ENCODE measurements at places on chromosomes 2 and 18. TPM values are rescaled to one million over a fixed set of nuclear protein-coding genes. Genes with fewer than 3 reads are reported as not detected.

- DNase-seq: no peak
- H3K36me3 ChIP-seq: no peaks in the 10 kb centered on the region
- no peak overlapping the region for H3K4me3 ChIP-seq
Observed at GRCh38 chr2:133213651-133214050, 354.6 kb downstream of the NCKAP5 start.

- peaks cover 2% of the 10 kb centered on the region for H3K27me3 ChIP-seq
- H3K27ac ChIP-seq: no peak overlapping the region
- H3K4me1 ChIP-seq: no peaks in the 10 kb centered on the region
Observed at GRCh38 chr2:108161298-108161697, 78.5 kb upstream of the SULT1C3 start.

- no peak overlapping the region for H3K27ac ChIP-seq
- H3K4me3 ChIP-seq: no peak overlapping the region
- H3K4me1 ChIP-seq: no peaks in the 10 kb centered on the region
- DNase-seq: no peak
- no peaks in the 10 kb centered on the region for H3K27me3 ChIP-seq
Observed at GRCh38 chr2:82027921-82028615, 1723.5 kb upstream of the LRRTM1 start.

The CRYGD gene
- total RNA-seq: 0.69 TPM

- H3K4me1 ChIP-seq: no peaks in the 10 kb centered on the region
- no peaks in the 10 kb centered on the region for H3K27me3 ChIP-seq
- no peak for DNase-seq
- no peaks in the 10 kb centered on the region for H3K36me3 ChIP-seq
- no peak overlapping the region for H3K4me3 ChIP-seq
Observed at GRCh38 chr2:20410556-20411277, 36.2 kb upstream of the RHOB start.

The PTPRN gene
- not detected for total RNA-seq

DNA sequence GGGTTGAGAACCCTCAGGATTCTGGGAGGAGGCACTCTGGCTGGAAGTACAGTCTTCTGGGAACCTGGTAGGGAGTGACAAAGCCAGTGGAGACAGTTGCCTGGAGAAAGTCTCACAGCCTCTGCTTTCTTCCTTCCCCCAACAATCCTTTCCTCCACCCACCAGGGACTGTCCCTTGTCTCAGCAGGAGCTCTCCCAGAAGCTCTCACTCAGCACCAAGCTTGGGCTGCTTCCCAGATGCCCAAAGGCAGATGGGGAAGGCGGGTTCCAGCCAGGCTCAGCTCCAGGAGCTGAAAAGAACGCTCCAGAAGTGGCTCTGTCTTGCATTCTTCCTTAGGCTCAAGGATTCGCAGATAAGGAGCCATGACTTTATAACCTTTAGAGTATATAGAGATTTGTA is 7.6 kb upstream of the NAGK start:
- no peaks in the 10 kb centered on the region for H3K36me3 ChIP-seq
- H3K4me3 ChIP-seq: no peak overlapping the region
- DNase-seq: no peak
- H3K27me3 ChIP-seq: peaks cover 2% of the 10 kb centered on the region

The GPAT2 gene
- total RNA-seq: 2.0 TPM

DNA sequence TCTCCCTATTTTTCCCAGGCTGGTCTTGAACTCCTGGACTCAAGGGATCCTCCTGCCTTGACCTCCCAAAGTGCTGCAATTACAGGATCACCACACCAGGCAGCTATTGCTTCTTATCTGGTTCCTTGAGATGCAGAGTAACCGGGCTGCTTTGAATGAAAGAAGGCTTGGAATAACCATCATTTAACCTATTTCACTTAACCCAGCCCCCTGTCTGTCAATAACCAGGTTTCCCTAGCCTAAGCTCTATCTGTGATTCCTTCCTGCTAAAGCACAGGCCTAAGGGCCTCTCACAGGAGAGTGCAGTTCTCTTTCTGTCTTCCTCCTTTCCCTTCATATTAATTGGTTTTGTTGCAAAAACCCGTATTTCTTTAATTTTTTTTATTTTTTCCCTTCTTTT is 393.5 kb upstream of the RAB12 start:
- H3K27me3 ChIP-seq: no peaks in the 10 kb centered on the region
- no peaks in the 10 kb centered on the region for H3K36me3 ChIP-seq
- no peaks in the 10 kb centered on the region for H3K4me1 ChIP-seq
- no peak overlapping the region for H3K4me3 ChIP-seq
- H3K27ac ChIP-seq: no peak overlapping the region
- DNase-seq: no peak

GRCh38 chr2:75892490-75892889 is 181.8 kb upstream of the GCFC2 start:
- no peaks in the 10 kb centered on the region for H3K4me1 ChIP-seq
- H3K27me3 ChIP-seq: no peaks in the 10 kb centered on the region

- DNase-seq: no peak
- H3K4me1 ChIP-seq: no peaks in the 10 kb centered on the region
- no peaks in the 10 kb centered on the region for H3K27me3 ChIP-seq
- H3K27ac ChIP-seq: no peak overlapping the region
Observed at GRCh38 chr2:233449921-233450863, 95.9 kb downstream of the DGKD start.

The ALPG gene
- not detected for total RNA-seq

DNA sequence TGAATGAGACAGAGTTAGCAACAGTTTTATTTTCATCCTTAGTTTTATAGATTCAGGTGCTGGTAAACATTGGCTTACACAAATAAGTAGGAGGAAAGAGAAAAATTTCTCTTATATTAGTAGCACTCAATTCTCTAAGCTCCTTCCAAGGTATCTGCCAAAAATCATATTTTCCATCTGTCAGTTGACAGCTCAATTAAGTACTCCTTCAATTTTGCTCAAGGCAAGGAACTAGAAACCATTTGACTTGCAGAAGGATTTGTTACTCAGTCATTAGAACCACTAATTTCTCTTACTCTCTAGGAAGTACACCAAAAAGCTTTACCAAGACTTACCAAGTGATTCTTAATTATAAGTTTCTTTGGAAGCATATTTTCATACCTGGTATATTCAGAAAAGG is 101.4 kb upstream of the ATP8B1 start:
- no peak overlapping the region for H3K27ac ChIP-seq
- no peak for DNase-seq
- no peaks in the 10 kb centered on the region for H3K4me1 ChIP-seq
- no peaks in the 10 kb centered on the region for H3K36me3 ChIP-seq
- no peaks in the 10 kb centered on the region for H3K27me3 ChIP-seq

GRCh38 chr2:215851082-215851481 is 162.3 kb downstream of the MREG start:
- H3K4me1 ChIP-seq: no peaks in the 10 kb centered on the region
- no peak overlapping the region for H3K4me3 ChIP-seq
- H3K36me3 ChIP-seq: no peaks in the 10 kb centered on the region
- no peak overlapping the region for H3K27ac ChIP-seq
- DNase-seq: no peak

The CHRNG gene
- not detected for total RNA-seq

The C18orf63 gene
- total RNA-seq: not detected

GRCh38 chr2:105843476-105844374 is 99.0 kb downstream of the NCK2 start:
- H3K27ac ChIP-seq: no peak overlapping the region
- no peak for DNase-seq
- H3K4me3 ChIP-seq: no peak overlapping the region

- no peak overlapping the region for H3K27ac ChIP-seq
- H3K27me3 ChIP-seq: no peaks in the 10 kb centered on the region
- H3K36me3 ChIP-seq: no peaks in the 10 kb centered on the region
- no peaks in the 10 kb centered on the region for H3K4me1 ChIP-seq
- H3K4me3 ChIP-seq: no peak overlapping the region
Observed at GRCh38 chr18:39772155-39772919, 2182.7 kb upstream of the PIK3C3 start.

GRCh38 chr18:11520536-11520935 is 88.9 kb upstream of the SLC35G4 start:
- H3K4me1 ChIP-seq: no peaks in the 10 kb centered on the region
- H3K27me3 ChIP-seq: no peaks in the 10 kb centered on the region
- DNase-seq: no peak
- no peaks in the 10 kb centered on the region for H3K36me3 ChIP-seq
- H3K4me3 ChIP-seq: no peak overlapping the region
- no peak overlapping the region for H3K27ac ChIP-seq

GRCh38 chr2:8251291-8251690 is 430.6 kb upstream of the ID2 start:
- H3K36me3 ChIP-seq: no peaks in the 10 kb centered on the region
- H3K4me1 ChIP-seq: no peaks in the 10 kb centered on the region
- no peak overlapping the region for H3K4me3 ChIP-seq
- no peak for DNase-seq
- H3K27me3 ChIP-seq: no peaks in the 10 kb centered on the region
- H3K27ac ChIP-seq: no peak overlapping the region

DNA sequence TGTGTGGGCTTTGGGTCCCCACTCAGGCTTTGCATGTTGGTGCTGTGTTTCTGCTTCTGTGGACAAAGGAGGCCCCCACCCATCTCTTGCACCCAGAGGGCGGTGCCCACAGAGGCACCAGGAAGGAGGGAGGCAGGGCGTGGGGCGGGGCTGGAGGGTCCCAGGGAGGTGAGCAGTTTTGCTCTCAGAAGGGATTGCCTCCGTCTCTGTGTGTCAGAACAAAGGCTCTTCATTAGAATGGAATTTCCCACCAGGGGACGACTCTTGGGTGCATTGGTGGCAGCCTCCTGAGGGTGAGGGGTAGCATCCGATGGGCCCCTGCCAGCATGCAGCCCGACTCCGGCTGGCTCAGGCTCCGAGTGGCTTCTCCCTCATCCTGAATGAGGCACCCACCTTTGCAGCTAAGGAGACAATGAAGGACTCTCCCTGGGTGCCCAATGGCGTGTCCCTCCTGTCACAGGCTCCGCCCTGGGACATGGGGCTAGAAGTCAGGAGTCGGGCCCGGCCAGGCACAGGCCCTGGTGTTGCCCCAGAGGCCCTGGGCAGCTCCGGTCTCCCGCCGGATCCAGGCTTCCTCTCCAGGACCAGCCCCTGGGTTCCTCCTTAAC is 7.0 kb upstream of the ERFE start:
- no peaks in the 10 kb centered on the region for H3K27me3 ChIP-seq
- H3K4me3 ChIP-seq: no peak overlapping the region
- H3K4me1 ChIP-seq: no peaks in the 10 kb centered on the region
- no peaks in the 10 kb centered on the region for H3K36me3 ChIP-seq

The VWC2L gene
- total RNA-seq: not detected

GRCh38 chr2:230830428-230830827 is 34.3 kb upstream of the ITM2C start:
- no peak overlapping the region for H3K4me3 ChIP-seq
- H3K36me3 ChIP-seq: no peaks in the 10 kb centered on the region
- no peak for DNase-seq
- H3K27me3 ChIP-seq: peaks cover 7% of the 10 kb centered on the region
- H3K4me1 ChIP-seq: peaks cover 8% of the 10 kb centered on the region

The RAD51AP2 gene
- not detected for total RNA-seq

DNA sequence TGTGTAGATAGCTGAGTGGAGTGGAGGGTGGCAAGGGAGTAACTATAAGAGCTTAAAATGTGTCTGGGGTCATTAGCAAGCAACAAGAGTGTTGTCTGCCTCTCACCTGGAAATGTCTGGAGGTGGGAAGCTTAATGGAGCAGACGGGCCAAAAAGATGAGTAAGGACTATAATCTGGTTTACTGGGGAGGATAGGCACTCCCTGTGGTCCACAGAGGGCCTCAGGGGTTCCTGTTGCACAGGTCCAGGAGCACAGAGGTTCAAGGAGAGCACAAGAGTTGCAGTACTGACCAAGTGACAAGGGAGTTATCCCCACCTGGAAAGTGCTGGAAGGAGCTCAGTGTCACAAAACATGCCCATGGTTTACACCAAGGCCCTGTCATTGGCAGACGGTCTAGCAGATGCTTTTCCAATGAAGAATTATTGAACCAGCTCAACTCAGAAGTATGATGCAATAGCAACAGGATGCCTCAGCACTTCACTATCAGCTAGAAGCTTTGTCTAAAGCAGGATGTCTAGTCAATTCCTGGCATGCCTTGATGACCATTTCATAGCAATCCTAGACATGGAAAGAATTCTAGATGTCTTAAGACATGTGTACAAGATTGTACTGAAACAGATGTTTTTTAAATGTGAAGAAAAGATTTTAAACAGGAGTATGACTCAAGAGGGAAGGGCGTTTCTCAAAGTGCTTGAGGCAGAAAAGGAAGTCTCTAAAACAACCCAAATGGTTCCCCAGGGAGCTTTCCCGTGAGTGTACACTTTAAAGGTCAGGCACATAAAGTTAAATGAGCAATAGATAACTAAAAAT is 62.9 kb upstream of the SERPINE2 start:
- no peak overlapping the region for H3K4me3 ChIP-seq
- H3K36me3 ChIP-seq: no peaks in the 10 kb centered on the region
- H3K4me1 ChIP-seq: no peaks in the 10 kb centered on the region
- H3K27me3 ChIP-seq: no peaks in the 10 kb centered on the region

The NYAP2 gene
- total RNA-seq: 0.20 TPM

DNA sequence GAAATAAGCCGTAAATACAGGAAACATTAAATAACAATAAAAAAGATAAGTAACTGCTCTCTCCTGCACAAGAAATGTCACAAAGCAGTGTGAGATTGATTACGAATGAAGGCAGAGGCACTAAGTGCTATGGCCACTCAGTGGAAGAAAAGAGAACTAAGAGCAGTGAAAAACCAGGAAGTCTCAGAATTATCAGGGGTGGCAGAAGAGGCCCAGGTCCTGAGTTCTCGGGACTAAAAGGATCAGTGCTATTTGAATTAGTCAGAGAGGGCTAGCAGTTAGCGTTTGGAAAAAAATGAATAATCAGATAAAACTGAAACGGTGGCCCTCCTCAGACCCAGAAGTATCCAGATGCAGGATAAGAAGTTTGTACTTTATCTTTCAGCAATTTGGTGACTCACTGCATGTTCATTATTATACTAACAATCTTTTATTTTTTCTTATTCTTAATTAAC is 367.1 kb downstream of the ZEB2 start:
- H3K4me1 ChIP-seq: no peaks in the 10 kb centered on the region
- H3K4me3 ChIP-seq: no peak overlapping the region
- no peaks in the 10 kb centered on the region for H3K36me3 ChIP-seq
- no peaks in the 10 kb centered on the region for H3K27me3 ChIP-seq
- no peak for DNase-seq
- no peak overlapping the region for H3K27ac ChIP-seq

- H3K4me1 ChIP-seq: no peaks in the 10 kb centered on the region
- H3K36me3 ChIP-seq: no peaks in the 10 kb centered on the region
- H3K27ac ChIP-seq: no peak overlapping the region
- no peak for DNase-seq
- H3K4me3 ChIP-seq: no peak overlapping the region
Observed at GRCh38 chr2:12824351-12824777, 107.6 kb downstream of the TRIB2 start.

DNA sequence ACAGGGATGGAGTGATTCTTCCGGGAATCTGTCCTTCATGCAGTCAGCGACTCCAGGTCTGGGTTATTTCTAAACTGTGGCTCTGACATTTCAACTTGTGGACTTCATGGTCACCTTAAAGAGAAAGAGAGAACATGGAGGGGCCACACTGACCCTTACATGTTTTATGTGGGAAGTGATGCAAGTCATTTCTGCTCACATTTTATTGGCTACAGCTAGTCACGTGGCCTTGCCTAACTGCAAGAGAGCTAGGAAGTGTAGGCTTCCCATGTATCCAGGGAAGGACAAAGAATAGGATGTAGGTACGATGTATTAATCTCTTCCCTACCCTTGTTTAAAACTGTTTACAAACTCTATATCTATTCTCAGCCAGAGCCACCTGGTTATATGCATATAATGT is 30.3 kb upstream of the AFTPH start:
- peaks cover 8% of the 10 kb centered on the region for H3K4me1 ChIP-seq
- no peaks in the 10 kb centered on the region for H3K36me3 ChIP-seq
- no peak for DNase-seq
- H3K4me3 ChIP-seq: no peak overlapping the region

- H3K27me3 ChIP-seq: no peaks in the 10 kb centered on the region
- no peaks in the 10 kb centered on the region for H3K36me3 ChIP-seq
- H3K27ac ChIP-seq: peak overlapping the region; percentile 71
- H3K4me1 ChIP-seq: peaks cover 46% of the 10 kb centered on the region
- H3K4me3 ChIP-seq: peak overlapping the region; percentile 62
- peak; percentile 79 for DNase-seq
Observed at GRCh38 chr2:95074663-95075439, 46.8 kb downstream of the MRPS5 start.
